Epithelial cell of prostate (primary cell): ENCODE measurements at places on chromosomes 1 and 21.
A peak's percentile ranks its signal among the peaks of the same experiment; 100 is the strongest.

DNA sequence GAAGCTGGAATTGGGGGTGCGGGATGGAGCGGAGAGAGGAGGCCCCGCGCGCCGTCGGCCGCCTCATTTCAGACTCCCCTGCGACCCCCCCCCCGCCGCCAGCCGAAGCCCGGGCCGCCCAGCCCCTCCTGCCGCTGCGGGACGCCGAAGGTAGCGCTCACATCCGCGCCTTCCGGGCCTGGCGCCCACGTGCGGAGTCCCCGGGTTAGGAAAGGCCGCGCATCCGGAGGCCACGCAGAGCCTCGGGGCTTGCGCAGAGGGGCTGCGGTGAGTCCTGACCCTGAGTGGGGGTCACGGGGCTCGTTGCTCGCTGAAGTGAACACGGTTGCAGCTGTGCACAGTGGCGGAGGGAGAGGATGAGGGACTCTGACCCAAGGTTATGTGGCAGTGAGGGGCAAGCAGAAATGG is 552 bp upstream of the ZNF496 start:
- no peak for DNase-seq

DNA sequence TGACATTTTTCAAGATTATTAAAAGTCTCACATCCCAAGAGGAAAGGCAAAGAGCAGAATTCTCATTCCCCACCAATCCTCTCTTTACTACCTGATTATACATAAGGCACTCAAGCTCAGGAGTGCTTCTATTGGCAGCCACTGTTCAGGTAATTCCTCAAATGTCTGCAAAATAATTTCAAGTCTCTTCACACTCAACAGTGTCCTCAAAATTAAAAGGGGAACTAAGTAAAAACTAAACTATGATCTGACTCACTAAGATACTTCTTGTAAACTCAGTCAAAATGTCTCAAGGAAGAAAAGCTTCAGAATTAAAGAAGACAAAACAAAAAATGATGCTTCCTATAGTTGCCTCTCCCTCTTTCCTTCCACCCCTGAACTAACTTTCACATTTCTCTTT is 135.6 kb downstream of the GPATCH2 start:
- DNase-seq: no peak

DNA sequence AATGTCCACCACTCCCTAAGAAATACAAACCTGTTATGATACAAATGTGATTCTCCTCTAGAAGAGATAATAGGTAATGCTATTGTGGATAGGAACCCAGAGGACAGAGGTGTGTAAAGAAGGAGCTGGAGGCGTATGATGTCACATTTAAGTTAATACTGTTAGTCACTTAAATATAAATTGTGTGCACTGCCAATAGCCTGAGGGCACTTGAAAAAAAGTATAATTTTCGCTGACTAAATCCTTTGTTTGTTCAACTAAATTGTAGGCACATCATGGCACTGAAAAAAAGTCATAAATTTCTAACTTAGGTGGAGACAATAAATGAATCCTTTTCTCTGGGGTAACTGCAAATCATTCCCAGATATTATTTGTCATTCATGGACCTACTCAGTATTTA is 4.4 kb downstream of the RCSD1 start:
- no peak for DNase-seq

DNA sequence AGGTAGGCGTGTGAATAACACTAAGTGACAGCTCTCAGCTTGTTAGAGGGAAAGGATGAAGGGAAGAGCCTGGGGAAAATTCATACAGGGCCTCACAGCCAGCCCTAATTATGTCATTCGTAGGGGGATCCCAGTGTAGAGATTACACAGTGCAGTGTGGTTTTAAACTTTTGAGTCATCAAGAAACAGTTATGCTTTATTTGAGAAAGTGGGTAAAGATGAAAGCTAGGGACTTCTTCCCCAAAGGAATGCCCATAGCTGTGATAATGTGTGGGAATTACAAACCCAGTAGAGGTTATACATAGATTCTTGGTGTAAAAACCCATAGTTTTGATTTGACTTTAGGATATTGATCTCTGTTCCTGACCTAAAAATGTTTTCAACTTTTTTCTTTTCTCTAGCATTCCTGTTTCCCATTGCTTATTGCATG is 1.9 kb downstream of the TTF2 start:
- no peak for DNase-seq

GRCh38 chr1:9394010-9394409 is 101.3 kb downstream of the SPSB1 start:
- no peak for DNase-seq

- DNase-seq: no peak
These were observed 97.4 kb upstream of the GCLM start for GRCh38 chr1:94006604-94007003.

GRCh38 chr1:245094954-245095353 is 59.8 kb upstream of the KIF26B start:
- no peak for DNase-seq

- DNase-seq: peak; percentile 40
These were observed 12.6 kb downstream of the METTL13 start for GRCh38 chr1:171794085-171794484.

DNA sequence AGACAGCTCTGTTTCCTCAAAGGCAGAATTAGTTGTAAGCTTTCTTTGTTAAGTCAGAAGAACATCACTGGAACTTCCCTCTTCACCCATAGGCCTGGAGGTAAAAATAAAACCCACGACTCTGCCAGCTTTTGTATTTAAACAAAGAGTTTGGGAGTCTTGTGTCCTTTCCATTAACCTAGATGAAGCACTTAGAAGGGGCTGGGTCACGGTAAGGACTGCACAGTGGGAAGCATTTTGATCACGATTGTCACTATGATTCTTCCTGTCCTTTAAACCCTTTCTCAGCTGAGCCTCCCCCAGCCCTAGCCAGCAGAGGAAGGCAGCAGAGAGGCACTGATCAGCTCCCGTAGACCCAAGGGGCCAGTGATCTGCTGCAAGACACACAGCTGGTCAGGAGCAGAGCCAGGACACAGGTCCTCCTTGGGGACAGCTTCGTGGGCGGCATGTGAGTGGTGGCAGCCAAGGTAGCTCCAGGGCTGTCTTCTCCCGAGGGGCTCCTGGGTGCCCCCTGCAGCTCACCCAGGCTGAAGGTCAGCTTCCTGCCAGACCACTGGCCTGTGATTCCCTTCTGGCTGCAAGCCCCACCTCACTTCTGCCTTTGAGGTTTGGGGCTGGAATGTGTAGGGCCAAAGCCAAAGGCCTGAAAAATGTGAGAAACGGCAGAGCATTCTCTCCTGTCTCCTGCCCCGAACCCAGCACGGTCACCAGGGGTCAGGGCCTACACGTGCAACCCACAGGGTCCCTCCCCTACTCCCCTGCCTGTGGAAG is 4.0 kb upstream of the LAPTM5 start:
- no peak for DNase-seq

DNA sequence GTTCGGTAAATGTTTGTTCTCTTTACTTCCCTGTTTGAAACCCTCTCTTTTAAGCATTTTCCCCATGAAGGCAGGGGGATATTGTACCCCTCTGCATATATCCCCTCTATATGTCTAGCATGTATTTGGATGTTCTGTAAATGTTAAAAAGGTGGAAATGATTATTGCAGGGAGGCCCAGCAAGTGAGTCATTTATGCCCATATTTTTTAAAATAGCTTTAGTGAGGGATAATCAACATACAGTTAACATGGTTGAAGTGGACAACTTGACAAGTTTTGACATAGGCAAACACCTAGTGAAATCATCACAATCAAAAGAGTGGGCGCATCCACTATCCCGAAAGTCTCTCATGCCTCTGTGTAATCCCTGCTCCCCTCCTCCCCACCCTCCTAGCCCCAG is 20.8 kb upstream of the RGS16 start:
- no peak for DNase-seq

- peak; percentile 36 for DNase-seq
These were observed 28.3 kb upstream of the RAB3GAP2 start for GRCh38 chr1:220300442-220301121.

DNA sequence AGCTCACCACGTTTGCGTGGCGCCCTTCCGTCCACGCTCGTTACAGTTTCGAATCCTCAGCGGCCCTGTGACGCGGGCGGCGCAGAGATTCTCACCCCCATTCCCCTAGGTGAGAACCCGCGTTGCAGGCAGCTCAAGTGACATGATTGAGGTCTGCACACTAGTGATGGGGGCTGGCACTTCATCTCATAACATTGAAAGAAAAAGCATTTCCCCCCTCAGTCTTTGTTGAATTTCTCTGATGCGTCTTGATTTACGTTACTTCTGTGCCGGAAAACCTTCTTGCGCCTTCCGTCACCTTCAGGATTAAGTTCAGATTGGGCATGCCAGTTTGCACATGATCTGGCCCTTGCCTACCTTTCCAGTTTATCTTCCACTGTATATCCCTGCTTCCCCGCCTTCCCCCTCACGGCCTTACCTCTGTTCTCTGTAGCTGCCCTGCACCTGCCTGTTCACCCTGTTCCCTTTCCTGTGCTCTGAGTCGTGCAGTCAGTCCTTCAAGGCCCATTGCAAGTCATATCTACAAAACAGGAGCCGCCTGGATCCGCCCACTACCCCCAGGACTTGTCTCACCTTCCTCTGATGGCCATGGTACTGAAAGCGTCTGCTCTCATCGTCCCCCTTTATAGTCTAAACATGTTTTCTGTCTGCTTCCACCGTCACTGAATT is 1.1 kb downstream of the CTPS1 start:
- peak; percentile 12 for DNase-seq

GRCh38 chr1:29043274-29043965 is 80.3 kb downstream of the TMEM200B start:
- no peak for DNase-seq
